Dermis blood vessel endothelial cell (primary cell): ENCODE measurements at places on chromosomes 2 and 18.

GRCh38 chr2:10245661-10246060 is 57.0 kb upstream of the HPCAL1 start:
- DNase-seq = no peak

- no peak for DNase-seq
These were observed 553.2 kb upstream of the NETO1 start for GRCh38 chr18:73421010-73421409.

DNA sequence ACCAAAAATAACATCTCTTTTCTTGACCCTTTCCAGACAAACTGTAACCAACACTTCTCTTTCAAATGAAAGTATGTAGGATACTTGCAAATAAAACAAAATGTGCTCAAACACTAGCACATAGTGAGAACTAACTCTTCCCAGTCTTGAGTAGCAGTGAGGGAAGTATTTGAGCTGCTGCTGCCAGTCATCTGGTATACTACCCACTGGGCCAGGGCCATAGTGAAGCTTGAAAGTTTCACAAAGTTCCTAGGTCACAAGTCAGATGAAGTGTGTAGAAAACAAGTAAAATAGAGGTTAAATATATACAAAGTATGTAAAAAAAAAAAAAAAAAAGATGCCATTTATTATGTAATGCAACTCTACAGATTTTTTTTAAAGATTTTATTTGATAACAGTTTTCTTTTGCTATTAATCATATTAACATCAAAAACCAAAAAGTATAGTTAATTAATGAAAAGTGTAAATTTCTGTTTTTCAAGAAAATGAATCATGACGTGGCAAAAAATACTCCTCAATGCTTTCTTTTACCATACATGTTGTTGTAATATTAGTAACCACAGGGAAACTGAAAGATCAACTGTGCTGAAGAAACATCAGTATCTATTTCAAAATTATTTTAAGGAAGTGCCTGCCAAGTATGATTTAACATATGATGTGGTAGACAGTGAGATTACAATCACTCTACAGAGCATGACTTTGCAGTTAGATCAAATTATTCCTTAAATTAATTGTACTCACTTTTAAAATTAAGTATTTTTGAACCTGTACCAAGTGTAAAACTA is 21.6 kb upstream of the TRIB2 start:
- DNase-seq = no peak

DNA sequence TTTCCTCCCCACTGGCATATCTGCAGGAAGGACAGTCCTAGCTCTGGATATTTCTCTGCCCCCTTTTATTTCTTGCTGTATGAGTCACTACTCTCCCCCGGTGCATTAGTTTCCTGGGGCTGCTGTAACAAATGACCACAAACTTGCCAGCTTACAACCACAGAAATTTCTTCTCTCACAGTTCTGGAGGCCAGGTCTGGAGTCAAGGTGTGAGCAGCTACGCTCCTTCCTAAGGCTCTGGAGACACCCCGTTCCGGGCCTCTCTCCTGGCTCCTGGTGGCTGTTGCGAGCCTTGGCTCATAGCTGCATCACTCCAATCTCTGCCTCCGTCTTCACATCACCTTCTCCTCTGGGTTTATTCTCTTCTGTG is 34.1 kb downstream of the PTPRM start:
- peak; percentile 47 for DNase-seq

DNA sequence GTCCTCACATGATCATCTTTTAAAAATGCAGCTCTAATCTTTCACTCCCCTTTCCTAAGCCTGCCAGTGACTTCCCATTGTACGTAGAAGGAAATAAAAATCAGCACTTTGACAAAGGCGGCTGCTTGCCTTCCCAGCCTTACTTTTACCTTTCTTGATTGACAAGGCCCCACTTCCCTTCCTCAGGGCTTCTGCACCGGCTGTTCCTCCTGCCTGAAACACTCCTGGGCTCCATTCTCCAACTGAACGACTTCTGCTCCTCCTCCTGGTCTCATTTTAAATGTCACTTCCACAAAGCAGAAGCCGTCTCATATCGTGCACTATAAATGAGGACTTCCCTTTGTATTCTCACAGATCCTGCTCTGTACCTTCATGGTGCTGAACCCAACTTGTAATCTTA is 56.1 kb downstream of the OSBPL6 start:
- DNase-seq = no peak

DNA sequence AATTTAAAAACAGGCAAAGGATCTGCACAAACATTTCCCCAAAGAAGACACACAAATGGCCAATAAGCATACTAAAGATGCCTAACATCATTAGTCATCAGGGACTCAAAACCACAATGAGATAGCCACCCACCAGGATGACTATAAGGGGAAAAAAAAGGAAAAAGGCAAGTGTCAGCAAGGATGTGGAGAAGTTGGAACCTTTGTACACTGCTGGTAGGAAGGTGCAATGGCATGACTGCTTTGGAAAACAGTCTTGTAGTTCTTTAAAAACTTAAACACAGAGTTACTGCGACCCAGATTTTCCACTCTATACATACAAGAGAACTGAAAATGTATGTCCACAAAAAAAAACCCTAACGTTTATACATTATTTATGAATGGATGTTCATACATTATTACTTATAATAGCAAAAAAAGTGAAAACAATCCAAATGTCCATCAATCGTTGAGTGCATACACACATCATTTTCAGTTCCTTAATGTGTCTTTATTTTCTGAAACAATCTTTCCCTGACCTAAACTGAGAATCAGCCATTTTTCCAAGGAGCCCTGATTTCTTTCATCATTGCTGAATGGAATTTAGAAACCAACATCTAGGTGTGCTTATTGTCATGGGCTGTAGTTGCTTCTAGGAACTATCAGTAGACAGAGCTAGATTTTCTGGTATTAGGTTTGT is 64.7 kb upstream of the TLK1 start:
- peak; percentile 48 for DNase-seq

- no peak for DNase-seq
These were observed 57.5 kb upstream of the FN1 start for GRCh38 chr2:215493376-215493775.

DNA sequence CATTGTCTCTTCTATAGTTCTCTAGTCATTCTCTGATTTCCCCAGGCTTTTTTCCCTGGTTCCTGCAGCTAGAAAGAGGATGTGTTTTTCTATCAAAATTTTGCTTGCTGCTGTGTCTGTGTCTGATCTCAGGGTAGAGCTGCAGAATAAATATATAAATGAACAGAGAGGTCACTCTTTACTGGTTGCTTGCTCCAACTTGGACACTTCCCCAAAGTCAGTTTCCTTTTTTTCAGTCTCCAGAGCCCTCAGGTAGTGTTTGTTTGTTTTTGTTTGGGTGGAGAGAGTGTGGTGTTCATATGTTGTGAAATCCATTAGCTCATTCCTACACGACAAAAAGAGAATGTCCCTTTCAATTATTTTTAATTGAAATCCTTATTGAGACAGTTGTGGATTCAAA is 85.8 kb downstream of the CERS6 start:
- DNase-seq = no peak

DNA sequence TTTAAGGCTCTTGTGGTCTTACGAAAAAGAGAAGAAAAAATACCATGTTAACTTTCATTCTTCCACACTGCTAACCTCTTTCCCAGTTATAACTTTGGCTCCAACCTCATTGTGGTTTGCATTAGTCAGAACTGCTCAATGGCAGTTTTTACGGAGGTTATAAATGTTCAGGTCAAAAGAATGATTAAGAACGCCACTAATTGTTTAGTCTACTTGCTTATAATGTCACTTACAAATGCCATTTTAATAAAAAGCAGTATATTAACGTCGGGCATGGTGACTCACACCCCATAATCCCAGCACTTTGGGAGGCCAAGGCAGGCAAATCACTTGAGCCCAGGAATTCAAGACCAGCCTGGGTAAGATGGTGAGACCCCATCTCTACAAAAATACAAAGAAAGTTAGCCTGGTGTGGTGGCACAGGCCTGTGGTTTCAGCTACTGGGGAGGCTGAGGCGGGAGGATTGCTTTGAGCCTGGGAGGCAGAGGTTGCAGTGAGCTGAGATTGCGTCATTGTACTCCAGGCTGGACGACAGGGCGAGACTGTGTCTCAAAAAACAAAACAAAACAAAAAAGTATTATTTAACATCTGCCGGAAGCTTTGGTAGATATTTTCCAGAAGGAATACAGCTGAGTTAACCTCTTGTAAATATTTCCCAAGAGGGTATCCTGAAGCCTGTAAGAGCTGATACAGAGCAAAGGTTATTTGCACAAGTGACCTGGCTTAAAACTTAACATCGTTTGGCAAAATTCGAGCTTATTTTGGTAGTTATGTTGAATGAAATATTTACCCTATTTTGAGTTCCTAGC is 5.1 kb downstream of the AGPS start:
- peak; percentile 81 for DNase-seq

GRCh38 chr18:12288403-12288755 is 19.7 kb upstream of the TUBB6 start:
- DNase-seq = no peak

- DNase-seq = no peak
These were observed 140.7 kb downstream of the ESCO1 start for GRCh38 chr18:21459706-21460286.

- DNase-seq = no peak
These were observed 2110.3 kb upstream of the CELF4 start for GRCh38 chr18:39675906-39676305.

DNA sequence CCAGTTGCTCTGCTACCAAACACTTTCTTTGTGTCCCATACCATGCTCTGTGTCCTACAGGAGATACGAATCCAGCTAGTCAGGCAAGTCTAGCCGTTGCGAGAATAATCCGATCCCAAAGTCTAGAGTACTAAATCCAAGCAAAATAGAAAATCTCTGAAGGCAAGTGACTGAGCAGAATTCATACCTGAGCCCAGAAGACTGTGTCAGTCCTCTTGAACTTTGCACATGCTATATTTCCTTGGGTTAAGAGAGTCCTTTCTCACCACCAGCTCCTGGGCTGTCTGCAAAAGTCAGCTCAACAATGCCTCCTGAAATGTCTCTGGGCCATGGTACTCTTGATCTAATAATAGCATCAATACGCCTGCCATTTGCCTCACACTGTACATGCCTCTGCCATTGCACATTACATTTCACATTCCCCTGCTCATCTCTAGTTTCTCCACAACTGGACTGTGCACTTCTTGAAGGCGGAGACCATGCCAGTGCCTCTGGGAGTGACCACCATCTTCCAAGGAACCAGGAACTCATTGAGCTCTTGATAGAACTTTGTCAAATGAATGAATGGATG is 265.8 kb upstream of the ID2 start:
- no peak for DNase-seq

DNA sequence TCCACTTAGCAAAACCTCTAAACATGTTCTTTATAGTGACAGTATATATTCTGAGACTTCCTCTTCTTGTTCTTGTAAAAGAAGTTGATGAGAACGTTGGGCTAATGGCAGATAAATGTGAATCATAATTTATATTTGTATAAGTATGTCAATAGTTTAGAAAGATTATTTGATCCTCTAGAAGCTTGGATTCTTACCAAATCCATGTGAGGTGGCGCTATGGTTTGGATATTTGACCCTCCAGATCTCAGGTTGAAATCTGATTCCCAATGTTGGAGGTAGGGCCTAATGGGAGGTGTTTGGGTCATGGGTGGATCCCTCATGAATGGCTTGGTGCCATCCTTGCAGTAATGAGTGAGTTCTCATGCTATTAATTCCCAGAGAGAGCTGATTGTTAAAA is 29.8 kb upstream of the SCN1A start:
- no peak for DNase-seq

DNA sequence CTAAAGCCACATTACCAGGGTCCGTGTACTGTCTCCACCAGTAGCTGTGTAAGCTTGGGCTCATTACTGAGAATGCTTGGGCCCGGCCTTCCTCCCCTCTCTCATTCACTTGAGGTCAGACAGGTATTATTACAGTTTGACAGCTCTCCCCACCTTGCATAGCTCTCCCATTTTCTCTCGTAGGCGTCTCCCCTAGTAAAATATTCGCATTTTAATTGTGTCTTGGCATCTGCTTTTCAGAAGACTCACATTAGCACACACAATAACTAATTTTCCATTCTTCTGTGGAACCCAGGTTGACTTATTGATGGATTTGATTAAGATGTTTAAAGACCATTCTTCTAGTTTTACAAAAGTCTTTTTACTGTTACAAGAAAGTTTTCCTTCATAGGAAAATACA is 71.1 kb upstream of the CYP20A1 start:
- no peak for DNase-seq

DNA sequence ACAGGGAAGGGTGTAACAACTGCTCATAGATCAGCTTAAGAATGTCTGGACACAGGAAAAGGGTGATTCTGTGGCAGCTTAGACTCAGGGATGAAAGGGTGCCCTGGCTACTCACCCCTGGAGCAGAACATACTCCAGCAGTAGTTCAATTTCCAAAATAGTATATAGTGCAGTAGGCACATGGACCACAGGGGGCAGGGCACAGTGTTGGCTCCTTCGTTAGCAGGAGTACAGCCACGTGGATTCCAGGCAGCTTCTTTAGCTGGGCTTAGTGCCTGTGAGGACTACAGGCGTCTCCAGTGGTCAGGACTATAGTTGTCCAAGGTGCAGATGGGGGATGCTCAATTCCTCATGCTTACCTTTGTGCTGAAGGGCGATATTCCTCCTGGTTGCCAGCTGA is 277.5 kb upstream of the DDX18 start:
- DNase-seq = no peak

DNA sequence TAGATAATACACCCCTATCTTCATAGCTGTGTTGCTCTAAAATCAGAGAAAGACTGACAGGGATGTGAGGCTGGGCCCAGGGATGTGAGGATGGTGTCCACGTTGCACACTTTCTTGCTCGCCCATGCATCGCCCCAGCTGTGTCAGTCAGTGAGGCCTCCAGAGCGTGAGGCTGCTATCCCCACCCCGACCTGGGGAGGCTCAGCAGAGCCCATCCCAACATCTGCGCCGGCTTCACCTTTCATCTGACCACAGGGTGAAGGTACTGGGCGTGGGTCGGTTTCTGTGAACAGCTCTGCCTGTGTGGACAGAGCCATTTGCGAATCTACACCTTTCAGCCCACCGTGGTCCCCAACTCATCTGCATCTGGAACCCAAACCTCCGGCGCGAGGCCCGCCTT is 255.7 kb downstream of the HDAC4 start:
- no peak for DNase-seq

DNA sequence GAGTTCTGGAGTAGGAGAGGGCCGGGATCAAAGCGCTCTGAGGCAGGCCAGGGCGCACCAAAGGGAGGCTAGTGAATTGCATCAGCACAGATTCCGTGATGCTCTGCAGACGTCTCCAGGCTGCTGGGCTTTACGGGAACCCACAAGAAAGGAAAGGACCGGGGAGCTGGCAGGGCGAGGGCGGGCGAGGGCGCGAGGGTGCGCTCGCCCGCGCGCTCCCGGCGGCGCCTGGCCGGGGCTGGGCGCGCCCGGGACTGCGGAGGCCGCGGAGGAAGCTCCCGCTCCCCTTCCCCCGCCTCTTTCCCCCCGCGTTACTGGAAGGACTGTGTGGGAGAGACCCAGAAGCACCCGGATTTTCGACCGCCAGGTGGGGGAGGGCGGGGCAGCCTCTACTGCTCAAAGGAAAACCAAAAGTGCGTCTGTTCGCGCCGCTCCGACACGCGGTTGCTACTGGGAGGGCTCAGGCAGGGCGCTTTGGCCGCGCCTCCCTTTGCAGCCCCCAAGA is 2.4 kb upstream of the FOSL2 start:
- DNase-seq = peak; percentile 88
